ENCODE measurements at places on chromosomes 2 and 18.

DNA sequence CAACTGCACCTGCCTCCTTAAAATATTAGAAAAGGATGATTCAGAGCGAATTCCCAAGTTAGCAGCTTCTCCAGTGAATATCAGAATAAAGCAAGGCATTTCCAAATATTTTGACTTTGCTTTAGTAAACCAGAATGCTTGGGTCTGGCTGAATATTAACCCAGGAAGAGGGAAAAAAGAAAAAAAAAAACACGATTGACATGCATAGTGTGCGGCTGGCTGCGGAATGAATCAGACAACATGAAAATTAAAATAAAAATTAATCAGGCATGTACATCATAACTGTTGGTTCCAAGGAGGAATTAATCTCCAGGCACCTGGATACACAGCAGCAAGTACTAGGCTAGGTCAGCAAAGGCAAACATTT, 105.8 kb upstream of the NCKAP5 start:
- DNase-seq: no peak
- no peaks in the 10 kb centered on the region for H3K36me3 ChIP-seq
- H3K27ac ChIP-seq: no peak overlapping the region
- no peak overlapping the region for H3K4me3 ChIP-seq
- H3K4me1 ChIP-seq: peaks cover 32% of the 10 kb centered on the region

GRCh38 chr18:11902522-11903292, 5.4 kb downstream of the MPPE1 start:
- no peaks in the 10 kb centered on the region for H3K27me3 ChIP-seq
- H3K27ac ChIP-seq: peak overlapping the region; percentile 17
- no peaks in the 10 kb centered on the region for H3K36me3 ChIP-seq
- H3K4me1 ChIP-seq: peaks cover 14% of the 10 kb centered on the region
- DNase-seq: no peak

- no peaks in the 10 kb centered on the region for H3K36me3 ChIP-seq
- H3K4me3 ChIP-seq: no peak overlapping the region
- no peak for DNase-seq
Observed at GRCh38 chr2:239539776-239540100, 138.9 kb upstream of the HDAC4 start.

DNA sequence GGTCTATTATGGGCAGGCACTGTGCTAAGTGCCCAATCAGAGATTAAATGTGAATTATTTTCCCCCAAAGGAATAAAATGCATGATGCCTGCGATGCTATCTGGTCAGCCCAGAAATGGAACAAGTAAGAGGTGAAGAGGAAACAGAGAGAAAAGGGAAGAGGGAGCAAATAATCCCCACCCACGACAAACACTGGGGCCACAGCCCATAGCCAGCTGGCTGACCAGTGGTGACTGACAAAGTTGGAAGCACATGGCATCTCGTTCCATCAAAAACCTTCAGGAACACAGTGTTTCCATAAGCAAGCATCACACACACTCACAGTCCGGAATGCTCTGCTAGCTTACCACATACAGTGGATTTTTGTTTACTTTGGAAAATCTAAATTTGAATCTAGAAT, 21.1 kb upstream of the COX7A2L start:
- DNase-seq: no peak
- H3K27me3 ChIP-seq: no peaks in the 10 kb centered on the region
- peaks cover 6% of the 10 kb centered on the region for H3K4me1 ChIP-seq
- H3K36me3 ChIP-seq: no peaks in the 10 kb centered on the region

DNA sequence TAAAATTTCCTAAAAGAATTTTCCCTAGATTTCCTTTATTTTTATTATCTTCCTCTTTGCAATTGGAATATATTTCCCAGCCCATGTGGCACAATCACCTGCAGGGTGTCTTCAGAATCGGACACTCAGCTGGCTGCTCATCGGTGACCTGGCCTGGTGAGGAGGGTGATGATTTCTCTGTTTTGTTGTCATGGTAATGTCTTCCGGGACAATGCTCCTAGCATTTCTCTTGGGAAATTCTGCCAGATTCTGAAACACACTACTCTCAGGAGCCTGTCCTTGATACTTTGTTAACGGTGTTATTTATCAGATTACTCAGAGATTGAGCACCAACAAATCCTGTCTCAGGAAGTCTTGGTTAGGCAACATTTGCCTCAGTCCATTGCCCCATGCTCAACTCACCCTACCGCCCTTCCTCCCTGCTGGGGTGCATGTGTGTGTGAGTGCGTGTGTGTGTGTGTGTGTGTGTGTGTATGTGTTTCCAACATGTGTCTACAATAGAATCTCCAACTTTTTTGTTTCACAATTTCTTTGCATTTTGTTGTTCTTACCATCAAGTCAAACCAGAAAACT, 70.3 kb downstream of the MYT1L start:
- H3K36me3 ChIP-seq: no peaks in the 10 kb centered on the region
- no peaks in the 10 kb centered on the region for H3K4me1 ChIP-seq
- H3K4me3 ChIP-seq: no peak overlapping the region
- no peak for DNase-seq
- H3K27me3 ChIP-seq: no peaks in the 10 kb centered on the region

DNA sequence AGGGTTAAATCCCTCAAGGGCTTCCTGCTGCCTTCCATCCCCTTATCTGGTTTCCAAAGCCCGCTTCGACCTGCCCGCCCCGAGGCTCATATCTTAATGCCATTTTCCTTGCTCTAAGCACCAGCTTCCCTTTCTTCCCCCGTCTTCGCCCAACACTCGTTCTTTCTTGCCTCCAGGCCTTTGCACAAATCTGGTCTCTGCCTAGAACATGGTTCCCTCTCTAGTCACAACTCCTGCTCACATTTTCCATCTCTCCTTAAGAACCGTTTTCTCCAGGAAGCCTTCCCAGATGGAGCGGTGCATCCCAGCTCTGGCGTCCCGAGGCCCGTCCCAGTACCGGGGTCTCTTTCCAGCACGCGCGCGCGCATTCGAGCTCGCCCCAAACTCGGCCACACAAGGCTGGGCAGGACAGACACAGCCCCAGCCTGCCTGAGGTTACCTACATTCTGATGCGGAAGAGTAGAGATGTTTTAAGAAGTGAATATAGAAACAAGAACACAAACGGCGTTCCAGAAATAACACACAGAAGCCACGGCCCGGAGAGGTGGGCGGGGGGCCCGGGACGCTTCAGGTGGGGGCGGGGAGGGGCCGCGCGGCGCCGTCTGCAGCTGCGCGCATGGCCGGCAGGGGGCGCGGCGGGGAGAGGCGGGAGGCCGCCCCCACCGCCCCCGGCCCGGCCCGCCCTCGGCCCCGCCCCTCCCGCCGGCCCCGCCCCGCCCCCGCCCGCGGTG, at the start of gene DGKD:
Gene DGKD, plus strand, starts transcription at position 726 of the 731 bp plus-strand sequence. CDS start 25 bp downstream, outside the sequence.
- H3K4me1 ChIP-seq: peaks cover 13% of the 10 kb centered on the region
- H3K4me3 ChIP-seq: peak within 1 kb of the TSS; percentile 82
- no peaks in the 10 kb centered on the region for H3K27me3 ChIP-seq

DNA sequence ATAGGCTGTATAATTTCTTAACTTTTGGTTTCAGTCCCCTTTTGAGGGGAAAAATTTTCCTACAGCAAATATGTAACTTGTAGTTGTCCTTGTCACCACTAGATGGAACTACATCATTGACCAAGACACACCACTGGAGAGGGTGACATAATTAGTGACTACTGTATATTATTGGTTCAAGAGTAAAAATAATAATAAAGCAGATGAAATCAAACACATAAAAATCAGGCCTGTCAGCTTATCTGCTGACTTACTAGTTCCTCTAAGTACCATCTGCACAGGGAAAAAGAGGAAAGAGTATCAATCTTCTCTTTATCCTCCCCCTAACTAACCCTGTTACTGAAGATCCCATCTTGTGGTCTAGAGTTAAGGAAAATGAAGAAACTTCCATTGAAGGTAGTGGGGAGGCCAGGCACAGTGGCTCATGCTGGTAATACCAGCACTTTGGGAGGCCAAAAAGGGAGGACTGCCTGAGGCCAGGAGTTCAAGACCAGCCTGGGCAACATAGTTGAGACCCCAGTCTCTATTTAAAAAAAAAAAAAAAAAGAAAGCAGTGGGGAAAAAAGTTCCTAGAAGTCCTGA, 29.6 kb upstream of the ENOSF1 start:
- peak; percentile 67 for DNase-seq
- H3K27me3 ChIP-seq: no peaks in the 10 kb centered on the region
- H3K36me3 ChIP-seq: peaks cover 2% of the 10 kb centered on the region
- no peak overlapping the region for H3K27ac ChIP-seq

- no peak overlapping the region for H3K27ac ChIP-seq
- H3K27me3 ChIP-seq: peaks cover 19% of the 10 kb centered on the region
- DNase-seq: peak; percentile 50
- H3K4me1 ChIP-seq: no peaks in the 10 kb centered on the region
Observed at GRCh38 chr18:48133671-48134251, 203.3 kb upstream of the SMAD2 start.

Measured in lung (tissue), 17 donors.